MCF 10A (cell line): ENCODE measurements at places on chromosomes 2 and 18.

- no peak for DNase-seq
Observed at GRCh38 chr2:103196802-103197201, 435.0 kb downstream of the TMEM182 start.

DNA sequence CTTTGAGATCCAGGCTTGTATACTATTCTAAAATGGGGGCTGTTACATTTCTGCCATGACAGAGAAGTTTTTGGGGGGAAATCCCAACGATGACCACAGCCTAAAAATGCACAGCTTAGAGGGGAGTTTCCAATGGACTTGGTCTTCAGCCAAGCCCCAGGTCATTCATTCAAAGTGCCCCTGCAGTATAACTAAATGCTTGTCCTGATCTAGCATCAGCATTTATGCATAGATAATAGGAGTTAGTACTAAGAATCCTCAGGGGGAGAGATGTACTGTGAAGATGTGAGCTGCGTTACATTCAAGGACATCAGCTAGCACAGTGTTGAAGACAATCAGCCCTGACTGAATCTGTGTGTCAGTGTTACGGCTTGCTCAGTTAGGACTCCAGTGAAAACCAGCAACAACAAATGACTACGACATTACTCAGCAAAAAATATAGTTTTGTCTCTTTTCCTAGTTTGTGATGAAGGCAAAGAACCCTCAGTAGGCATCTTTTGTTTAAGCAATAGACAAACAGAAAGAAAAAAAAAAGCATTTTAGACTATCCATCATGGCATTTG, 160.9 kb downstream of the ZEB2 start:
- peak; percentile 40 for DNase-seq

DNA sequence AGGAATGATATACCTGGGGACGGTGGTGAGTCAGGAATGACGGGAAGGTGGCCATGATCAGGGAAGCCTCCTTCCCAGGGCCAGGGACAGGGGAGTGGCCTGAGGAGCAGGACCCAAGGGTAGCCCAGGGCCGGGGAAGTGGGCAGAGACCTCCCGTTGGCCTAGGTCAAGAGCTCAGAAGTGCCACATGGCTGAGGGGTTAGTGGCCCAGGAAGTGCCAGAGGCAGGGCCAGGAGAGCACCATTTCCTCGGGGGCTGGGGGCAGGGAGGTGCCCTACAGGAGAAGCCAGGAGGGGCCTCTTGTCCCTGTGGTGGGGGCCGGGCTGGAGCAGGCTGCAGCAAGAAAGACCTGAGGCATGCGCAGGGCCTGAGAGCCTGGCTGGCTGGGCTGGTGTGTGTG, 152.3 kb upstream of the ZSWIM2 start:
- DNase-seq, result no peak

GRCh38 chr2:241316825-241317224, 1.1 kb downstream of the SEPTIN2 start:
- no peak for DNase-seq

DNA sequence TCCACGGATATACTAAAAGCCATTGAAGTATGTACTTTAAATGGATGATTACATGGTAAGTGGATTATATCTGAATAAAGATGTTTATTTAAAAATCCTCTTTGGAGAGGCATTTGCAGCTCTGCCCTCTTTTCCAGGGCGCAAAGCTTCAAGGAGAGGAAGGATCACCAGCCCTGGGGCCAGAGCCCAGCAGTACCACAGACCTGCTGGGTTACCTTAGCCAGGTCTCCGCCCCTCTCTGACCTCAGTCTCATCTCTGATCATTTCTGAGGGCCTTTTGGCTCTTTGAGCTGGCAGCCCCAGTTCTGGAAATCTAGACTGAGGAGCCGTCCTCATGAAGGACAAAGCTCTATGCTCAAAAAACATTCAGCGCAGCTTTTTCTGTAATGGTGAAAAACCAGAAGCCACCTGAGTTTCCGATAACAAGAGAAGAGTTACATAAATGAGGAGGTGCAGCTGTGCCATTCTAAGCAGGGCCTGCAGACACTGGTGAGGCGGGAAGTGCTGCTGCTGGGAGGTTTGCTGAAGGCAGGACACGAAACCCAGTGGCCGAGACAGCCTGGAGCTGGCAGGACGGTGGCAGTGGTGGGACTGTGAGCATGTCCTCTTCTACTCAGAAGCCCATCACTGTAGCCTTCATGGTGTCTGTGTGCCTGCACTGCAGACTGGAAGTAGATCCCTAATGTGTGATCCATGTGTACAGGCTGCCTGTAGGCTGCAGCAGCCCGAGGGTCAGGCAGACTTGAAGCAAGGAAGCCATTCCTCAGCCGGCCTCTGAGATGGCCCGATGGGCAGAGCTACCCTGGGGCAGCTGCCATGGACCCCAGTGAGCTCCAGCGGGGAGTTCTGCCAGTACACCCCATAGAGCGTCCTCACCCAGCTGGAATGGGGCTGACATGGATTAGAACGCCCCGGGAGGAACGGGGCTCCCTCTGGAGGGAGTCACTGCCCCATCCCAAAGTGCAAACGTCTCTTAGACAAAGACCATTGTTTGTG, 27.7 kb downstream of the ADRA2B start:
- DNase-seq, result no peak

- no peak for DNase-seq
Observed at GRCh38 chr2:190860985-190861680, 19.5 kb upstream of the GLS start.

- no peak for DNase-seq
Observed at GRCh38 chr2:203645831-203646230, 60.6 kb upstream of the CD28 start.

GRCh38 chr2:209499069-209499468, 75.2 kb downstream of the MAP2 start:
- DNase-seq, result peak; percentile 16

DNA sequence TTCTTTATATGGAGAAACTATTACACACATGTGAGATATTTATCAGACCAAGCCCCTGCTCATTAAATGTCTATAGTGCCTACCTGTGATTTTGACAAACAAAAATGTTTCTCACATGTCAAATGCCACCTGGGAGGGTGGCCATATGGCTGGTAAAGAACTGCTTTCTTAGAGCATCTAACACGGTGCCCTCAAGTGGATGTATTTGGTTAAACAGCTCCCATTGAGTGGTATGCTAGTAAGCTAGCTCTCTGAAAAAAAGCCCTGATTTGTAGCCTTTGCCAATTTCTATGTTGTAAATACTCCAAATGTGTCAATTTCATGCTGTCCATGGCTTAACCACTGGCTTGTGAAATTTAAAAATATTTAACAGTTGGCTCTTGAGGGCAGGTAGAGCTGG, 94.6 kb downstream of the PMAIP1 start:
- DNase-seq, result peak; percentile 23

DNA sequence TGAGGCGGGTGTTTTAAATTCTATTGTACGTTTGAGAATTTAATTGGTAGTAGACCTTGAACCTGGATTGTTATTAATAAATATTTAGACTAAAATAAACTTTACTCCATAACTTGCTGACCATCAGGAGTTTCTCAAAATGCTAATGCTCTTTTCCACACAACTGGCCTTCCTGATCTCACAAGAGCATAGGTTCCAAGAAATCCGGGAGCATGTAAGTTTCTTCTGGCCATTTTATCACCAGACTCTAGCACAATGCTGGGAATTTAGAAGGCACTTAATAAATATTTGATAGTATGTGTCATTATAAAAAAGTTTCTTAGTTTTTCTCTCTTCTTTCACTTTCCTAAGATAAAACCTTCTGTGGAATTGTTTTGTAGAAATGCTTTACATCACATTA, 2047.1 kb downstream of the SUCLG1 start:
- DNase-seq, result no peak

DNA sequence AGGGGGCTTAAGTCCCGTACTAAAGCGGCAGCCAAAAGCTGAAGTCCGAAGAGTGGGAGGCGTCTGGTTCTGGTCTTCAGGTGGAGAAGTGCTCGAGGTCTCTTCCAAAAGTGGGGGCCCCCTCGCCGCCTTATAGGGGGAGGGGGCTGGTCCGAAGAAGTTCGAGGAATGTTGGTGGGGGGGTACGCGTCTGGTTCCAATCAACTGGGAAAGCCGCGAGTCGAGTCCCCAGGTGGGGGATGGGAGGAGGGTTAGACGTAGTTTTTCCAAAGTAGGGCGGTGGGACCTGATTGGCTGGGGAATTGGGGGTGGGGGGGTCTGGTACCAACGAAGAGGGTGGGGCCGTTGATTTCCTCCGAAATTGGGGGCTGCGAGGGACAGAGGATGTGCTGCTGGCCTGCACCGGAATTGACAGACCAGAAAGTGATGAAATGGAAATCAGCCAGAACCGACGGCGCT, 594 bp downstream of the ITM2C start:
- DNase-seq, result no peak

DNA sequence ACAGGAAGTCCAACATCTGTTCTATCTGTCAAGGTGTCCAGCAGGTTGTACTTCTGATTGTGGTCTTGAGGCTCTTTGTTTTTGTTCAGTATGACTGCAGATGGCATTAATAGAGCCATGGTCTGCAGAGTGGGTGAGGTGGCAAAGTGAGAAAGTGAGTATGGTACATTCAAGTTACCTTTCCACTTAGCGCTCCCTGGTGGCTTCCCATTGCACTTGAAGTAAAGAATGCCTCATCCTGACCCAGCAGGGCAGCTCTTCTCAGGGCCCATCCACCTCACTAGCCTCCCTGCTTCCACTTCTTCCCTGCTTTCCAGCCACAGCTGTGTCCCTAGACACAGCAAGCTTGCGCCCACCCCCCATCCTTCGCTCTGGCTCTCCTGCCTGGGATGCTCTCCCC, 148.0 kb upstream of the ALPP start:
- peak; percentile 19 for DNase-seq

DNA sequence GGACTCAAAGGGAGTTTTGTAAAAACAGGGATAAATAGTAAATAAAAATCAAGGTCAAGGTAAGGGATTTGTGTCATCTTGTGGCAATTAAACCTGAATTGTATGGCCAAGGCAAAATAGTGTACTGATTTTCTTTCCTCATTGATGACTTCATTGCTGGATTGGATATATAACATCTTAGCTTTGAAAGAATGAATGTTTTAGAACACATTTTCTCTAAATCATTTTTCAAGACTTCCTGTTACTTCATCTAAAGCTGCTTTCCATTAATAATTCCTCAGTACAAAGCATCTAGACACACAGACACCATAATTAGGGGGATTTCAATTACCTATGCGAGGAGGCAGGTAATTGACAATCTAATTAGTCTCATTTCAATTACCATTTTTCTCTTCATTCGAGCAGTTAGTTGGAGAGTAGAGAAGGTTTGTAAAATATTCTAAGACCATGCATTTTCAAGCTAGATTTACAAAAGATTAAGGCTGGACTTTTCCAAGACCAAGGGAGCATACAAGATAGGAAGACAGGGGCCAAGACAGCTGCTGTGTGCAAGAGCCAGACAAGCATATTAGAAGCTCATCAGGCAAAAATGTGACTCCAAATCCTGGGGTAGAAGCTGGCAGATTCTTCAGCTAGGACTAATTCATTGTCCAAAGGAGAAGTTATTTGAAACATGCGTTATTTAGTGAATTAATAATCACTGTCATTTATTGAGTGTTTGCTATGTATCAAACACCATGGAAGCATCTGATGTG, 253.6 kb downstream of the EPHA4 start:
- no peak for DNase-seq

- no peak for DNase-seq
Observed at GRCh38 chr2:130986890-130987493, 106.3 kb downstream of the FAM168B start.

DNA sequence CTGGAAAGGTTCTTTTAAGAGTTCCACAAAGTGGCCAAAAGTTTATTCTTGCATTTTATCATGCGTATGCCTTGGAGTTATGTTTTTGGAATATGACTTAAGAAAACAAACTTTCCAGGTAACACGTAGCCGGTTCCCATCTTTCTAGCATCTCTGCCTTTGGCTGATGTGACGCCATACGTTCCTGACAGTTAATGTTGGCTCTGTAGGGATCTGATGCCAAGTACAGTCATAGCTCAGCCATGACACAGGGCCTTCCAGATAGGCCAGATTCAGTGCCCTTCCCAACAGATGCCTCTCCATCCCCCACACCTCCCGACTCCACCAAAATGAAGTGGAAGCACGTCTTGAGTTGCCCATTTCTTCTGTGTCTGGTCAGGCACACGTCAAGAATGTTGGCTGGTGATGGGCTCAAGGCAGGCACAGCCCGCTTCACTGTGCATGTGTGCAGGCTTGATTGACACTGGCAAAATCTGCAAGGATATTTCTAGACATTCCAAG, 51.0 kb upstream of the THOC1 start:
- peak; percentile 38 for DNase-seq

GRCh38 chr2:240233885-240234502, 93.5 kb upstream of the OTOS start:
- no peak for DNase-seq

- DNase-seq, result no peak
Observed at GRCh38 chr2:127205218-127206125, 14.6 kb downstream of the CYP27C1 start.

DNA sequence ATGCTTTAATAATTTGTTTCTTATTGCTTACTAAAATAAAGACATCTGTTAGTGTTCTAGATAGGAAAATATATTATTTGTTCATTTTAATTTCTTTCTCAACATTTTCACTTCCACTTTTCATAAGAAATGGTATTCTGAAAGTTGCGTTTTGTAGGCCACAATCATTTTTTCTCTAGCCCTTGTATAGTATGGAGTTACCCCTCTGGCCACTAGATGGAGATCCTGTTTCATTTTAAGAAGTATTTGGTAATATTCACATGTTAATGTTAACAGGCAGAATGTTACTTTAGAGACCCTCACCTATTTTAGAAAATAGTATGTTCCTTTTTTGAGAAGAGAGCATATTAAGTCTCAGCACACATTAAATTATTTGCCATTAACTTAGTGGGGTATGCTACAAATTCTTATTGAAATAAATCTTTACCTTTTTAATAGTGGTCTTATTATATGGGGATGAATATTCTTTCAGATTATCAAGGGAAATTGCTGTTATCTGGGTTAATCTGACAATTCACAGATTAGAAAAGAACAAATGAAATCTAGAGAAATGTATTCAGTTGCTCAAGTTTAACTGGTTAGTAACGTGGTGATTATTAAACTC, 73.9 kb upstream of the TTC27 start:
- peak; percentile 52 for DNase-seq

DNA sequence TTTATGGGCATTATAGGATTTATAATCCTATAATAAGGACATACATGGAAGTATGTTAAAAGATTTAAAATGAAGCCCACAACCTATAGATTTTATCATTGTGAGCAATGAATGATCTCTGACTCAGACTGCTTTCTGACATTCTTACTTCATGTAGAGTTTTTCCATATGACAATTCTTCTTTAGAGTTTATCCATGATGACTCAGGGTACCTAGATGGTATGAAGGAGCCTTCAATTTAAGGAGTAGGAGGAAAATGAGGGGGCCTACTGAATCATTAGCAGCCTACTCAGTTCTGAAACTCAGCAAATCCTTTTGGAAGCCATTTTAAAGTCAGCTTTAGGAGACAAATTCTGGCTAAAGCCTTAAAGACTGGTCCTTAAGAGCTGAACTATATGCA, 10.4 kb downstream of the PELI1 start:
- peak; percentile 44 for DNase-seq

DNA sequence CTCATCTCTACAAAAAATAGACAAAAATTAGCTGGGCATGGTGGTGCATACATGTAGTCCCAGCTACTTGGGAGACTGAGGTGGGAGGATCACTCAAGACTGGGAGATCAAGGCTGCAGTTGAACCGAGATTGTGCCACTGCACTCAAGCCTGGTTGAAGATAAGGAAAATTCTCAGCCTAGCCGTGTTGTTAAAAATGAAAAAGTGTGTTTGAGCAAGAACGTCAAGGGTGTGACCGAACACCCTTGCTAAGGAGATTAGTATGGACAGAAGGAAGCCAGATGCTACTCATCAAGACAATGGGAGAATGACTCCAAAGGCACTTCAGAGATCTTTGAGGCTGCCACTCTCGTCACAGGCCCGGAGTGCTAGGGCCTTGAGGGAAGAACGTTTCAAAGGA, 70.0 kb upstream of the NDUFV2 start:
- no peak for DNase-seq
